ENCODE measurements at places on chromosomes 2 and 18.
A peak's percentile ranks its signal among the peaks of the same experiment; 100 is the strongest.

DNA sequence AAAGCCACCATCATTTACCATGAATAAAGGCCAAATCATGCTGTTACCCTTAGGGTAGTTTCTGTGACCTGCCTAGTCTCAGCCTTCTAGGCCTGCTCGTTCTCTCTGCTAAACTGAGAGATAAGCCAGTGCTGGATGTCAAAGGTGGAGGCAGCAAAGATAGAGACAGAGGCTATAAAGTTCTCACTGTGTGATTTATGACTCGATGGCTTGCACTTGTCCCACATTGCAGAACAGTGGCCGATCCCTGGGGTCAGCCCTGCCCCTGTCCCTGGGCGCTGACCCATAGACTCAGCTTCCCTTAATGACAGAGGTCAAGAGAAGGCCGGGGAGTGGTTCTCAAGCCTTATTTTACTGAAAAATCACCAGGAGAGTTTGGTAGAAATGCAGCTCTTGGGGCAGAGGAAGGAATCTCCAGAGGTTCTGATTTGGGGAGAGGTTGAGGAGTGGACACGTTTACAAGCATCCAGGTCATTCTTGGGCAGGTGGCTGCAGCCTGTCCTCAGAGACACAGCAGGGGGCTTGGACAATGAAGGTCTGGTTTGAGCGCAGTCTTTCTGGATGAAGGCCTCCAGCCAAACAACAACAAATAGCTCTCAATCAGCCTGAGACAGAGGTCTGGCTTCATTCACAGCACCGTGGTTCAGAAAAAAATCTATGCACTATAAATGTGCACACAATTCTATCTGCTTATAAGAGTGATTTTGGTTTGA lies 143.5 kb downstream of the ACKR3 start:
- no peak for DNase-seq

DNA sequence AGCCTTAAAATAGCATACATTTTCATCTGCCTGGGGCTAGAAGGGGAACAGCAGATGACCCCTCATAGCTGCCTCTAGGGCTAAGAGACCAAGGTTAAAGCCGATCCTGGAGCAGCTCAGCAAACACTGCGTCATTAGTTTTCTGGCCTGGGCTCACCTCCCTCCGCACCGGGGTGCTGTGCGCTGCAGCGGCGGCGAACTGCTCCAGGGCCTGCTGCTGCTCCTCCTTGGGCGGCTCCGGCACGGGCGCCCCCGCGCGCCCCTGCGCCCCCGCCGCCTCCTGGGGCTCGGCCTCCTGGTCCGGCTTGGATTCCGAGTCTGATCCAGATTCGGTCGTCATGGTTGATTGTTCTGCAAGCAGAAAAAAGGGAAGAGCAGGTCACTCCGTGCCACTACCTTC lies 55.0 kb downstream of the EPB41L3 start:
- DNase-seq: no peak

DNA sequence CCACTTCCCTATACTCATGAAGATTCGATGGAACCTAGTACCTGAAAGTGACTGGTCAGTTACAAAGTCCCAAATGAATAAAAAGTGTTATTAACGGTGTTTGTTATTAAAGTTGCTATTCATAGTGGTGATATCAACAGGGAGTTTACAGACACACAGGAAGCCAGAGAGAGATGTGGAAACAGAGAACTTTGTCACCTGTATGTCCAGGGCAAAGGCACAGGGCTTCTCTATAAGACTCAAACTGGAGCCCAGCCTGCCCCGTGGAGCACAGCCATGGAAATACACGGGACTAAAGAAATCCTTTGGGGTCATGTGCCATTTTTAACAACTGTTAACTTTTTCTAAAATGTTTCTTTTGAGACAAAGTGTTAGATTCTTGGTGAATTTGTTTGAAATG lies 68.5 kb downstream of the KLF7 start:
- no peak for DNase-seq

GRCh38 chr2:156883804-156884203 lies 373.7 kb upstream of the GALNT5 start:
- no peak for DNase-seq

DNA sequence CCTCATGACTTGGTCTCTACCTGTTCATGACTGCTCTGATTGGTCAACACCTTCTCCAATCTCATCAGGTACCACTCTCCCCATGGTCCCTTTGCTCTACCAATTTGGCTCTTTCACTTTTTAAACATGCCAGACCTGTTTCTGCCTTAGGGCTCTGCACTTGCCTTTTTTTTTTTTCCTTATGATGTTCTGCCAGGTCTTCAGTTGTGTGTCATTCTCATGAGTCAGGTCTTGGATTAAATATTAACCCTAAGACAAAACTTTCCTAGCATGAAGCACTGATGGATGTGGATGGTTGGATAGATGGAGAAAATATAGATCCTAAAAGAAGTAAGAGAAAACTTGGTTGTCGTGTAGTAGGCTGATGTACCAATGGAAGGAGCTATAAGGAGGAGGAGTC lies 219.3 kb downstream of the TTC32 start:
- DNase-seq: no peak

DNA sequence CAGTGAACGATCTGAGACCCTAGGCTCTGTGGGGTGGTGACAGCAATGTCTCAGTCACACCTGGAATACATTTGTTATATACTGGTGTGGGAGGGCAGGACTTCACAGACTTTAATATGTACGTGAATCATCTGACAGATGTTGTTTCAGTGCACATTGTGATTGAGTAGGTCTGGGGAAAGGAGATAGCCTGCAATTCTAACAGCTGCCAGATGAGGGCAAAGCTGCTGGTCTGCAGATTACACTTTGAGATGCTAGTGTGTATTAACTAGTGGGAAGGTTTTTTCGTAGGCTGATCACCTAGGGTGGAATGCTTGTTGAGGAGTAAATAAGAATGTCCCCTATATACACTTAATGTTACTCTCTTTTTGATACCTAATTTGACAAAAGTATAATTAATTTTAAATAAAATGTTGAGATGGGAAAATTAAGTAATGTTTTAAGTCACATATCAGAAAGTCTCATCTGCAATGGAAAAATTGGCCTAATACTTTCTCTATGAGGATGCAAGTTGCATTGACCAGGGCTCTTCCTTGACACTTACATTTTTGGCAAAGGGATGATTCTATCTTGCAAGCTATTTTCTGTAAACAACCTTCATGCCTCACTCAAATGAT lies 496.9 kb upstream of the HNMT start:
- DNase-seq: peak; percentile 16

DNA sequence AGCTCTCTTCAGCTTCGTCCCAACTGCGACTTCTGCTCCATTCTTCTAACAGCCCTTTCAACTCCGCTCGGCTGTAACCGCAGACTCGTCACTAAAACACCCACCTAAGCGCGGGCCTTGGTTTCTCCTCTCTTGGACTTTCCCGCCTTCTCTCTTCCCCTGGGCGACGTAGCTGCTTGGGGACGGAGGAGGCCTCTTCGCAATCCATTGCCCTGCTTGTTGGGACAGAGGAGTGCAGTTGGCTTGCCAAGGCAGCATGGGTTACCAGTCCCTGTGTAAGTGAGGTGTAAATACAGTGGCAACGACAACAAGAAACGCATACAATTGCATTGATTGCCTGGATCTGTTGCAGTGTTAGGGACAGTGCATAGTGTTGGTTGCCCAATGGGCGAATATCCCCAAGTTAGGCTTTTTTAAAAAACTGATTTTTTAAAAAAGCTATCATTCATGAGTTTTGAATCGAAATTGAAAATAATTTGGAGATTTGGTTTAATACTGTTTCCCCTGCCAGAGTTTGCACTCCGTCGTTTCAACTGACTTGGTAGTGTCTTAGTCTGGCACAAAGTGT lies 484 bp upstream of the DARS1 start:
- peak; percentile 58 for DNase-seq

- DNase-seq: no peak
Measured at GRCh38 chr18:77006305-77007175, 126.0 kb downstream of the MBP start.

GRCh38 chr18:32056613-32057358 lies 34.9 kb upstream of the RNF138 start:
- DNase-seq: no peak

DNA sequence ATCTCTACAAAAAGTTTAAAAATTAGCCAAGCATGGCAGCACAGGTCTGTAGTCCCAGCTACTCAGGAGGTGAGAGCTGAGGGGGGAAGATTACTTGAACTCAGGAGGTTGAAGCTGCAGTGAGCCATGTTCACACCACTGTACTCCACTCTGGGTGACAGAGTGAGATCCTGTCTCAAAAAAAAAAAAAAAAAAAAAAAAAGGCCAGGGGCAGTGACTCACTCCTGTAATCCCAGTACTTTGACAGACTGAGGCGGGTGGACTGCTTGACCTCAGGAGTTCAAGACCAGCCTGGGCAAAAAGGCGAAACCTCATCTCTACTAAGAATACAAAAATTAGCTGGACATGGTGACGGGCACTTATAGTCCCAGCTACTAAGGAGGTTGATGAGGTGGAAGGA lies 37.0 kb downstream of the PUM2 start:
- DNase-seq: no peak

DNA sequence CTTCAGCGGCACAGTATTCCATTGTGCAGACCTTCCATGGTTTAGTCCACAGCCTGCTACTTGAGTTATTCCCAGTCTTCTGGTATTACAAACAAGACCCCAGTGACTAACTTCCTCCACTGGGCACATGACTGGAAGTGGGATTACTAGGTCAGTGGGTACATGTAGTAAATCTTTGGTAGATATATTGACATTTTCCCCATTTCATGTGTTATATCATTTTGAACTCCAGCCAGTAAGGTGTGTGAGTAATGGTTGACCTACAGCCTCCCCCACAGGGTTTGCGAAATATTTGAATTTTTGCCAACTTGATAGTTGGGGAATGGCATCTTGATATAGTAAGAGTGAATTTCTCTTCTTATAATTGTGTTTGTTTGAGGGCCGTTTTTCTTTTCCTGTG lies 58.8 kb downstream of the RNF144A start:
- no peak for DNase-seq

DNA sequence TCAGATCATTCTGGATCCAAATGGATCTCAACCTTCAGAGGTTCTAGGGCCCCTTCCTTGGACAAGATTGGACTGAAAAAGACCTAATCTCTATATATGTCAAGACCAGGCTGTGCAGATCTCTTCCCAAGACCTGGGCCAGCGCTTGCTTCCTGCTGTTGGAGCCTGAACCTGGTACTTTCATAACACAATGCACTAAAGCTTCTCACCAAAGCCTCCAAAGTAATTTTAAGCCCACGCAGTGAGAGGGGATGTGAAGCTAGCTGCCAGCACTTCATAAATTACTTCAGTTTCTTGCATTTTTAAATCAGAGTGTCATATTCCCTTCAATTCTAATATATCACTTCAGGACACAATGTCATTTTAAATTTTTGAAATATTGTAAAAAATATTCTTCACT lies 50.7 kb downstream of the LRRC30 start:
- DNase-seq: no peak

GRCh38 chr18:74935434-74935833 lies 273.5 kb downstream of the PTGR3 start:
- no peak for DNase-seq

DNA sequence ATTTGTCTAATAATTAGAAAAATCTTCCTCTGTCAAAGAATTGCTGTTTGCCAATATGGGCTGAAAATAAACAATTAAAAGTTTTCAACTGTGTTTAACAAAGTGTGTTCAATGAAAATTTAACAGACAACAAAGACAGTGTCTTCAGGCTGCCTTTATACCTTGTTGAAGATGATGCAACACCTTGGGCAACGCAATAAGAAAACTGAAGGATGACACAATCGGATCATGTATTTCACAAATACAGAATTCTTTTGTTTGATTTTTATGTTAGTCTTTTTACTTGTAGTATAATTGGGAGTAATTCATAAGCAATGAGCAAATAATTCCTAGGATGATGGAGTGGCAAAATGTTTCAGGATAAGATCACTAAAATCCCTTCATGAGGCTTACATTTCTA lies 27.8 kb downstream of the CHN1 start:
- no peak for DNase-seq

GRCh38 chr2:223618172-223619035 lies 16.2 kb upstream of the SCG2 start:
- no peak for DNase-seq

DNA sequence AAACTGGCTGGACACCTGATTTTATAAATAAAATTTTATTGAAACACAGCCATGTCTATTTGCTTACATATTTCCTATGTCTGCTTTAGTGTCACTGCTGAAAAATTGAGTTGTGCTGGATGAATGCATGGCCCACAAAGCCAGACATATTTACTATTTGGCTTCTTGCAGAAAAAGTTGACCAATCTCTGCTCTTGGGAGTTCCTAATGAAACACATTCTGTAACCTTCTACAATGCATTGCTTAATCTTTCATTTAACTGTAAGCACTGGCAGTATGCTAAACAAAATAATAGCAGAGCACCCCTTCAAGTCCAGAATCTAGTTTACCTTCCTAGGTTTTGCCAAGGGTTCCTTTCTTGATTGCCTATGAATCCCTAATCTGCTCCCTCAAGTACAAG lies 17.7 kb upstream of the SERPINB7 start:
- no peak for DNase-seq

GRCh38 chr2:32895424-32895823 lies 51.3 kb upstream of the LTBP1 start:
- no peak for DNase-seq

GRCh38 chr2:77270433-77270832 lies 251.7 kb downstream of the LRRTM4 start:
- DNase-seq: no peak

- DNase-seq: no peak
Measured at GRCh38 chr18:56044239-56044638, 456.2 kb upstream of the TCF4 start.

DNA sequence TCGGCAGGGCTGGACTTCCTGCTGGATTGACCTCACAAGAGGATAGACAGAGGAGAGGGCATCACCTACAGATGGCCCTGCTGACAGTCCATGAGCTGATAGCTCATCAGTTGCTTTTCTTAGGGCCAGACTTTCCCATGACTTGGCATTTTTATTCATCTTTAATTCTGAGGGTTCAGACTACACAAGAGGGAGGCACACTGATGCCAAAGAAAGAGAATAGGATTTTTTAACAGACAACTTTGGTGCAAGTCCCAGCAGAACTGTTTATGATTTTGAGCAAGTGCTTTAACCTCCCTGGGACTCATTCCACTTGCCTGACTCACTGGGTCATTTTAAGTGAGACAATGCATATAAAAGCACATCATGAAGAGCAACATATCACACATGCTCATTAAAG lies 299.2 kb downstream of the INSIG2 start:
- DNase-seq: no peak

- no peak for DNase-seq
Measured at GRCh38 chr2:180604077-180604476, 376.3 kb upstream of the UBE2E3 start.

GRCh38 chr18:59661891-59662701 lies 35.1 kb downstream of the CCBE1 start:
- no peak for DNase-seq

Data from GM13977 (cell line).